K562 (cell line): ENCODE measurements at places on chromosomes 4 and X.

- no peak for DNase-seq
Measured at GRCh38 chrX:6149060-6149872, 79.4 kb downstream of the NLGN4X start.

DNA sequence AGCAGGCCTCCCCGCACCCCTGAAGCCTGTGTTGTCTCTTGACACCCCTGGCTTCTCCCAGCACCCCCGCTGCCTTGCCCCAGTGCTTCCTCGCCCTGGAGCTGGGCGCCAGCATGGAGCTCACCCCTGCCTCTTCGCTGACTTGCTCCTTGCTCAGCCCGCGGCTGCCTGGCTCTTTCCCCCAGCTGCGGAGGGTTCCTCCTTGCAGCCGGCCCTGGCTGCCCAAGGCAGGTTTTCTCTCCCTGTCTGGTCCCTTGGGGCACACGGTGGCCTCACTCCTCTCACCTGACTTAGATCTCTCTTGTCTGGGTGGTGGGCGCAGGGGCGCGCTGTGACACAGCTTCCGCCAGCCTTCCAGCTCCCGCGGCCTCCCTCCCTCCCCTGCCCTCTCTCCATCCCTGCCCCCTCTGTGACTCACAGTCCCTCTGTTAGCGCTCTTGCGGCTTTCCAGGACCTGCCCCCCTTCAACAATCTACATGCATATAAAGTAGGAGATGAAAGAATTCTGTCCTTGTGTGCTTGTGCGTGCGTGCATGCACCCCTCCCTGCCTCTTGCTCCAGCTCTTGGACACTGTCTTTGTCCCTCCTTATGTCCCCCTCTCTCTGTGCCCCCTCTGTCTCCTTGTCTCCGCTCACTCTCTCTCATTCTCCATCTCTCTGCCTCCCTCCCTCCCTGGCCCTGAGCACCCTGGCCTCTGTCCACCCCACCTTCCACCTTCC lies 2.2 kb downstream of the PLXNB3 start:
- peak; percentile 86 for DNase-seq

GRCh38 chr4:185911556-185912064 lies 99.6 kb upstream of the SORBS2 start:
- no peak for DNase-seq

DNA sequence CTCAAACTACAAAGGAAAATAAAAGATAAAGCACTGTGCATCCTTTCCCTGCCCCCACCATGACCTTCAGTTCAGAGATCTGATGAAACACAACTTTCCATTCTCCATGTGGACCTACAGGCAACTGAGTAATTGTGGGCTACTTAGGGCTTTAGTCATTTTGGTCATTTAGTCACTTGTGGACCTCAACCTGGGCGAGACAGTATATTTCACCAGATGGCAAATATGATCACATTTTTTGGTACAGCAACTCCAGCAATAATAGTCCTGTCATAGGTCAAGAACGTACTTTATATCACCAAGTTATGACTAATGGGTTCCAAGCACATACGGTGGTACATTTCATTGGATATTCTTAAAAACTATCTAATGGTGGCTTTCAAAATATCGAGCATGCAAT lies 141.2 kb downstream of the PDGFC start:
- no peak for DNase-seq

GRCh38 chr4:149791851-149792250 lies 23.8 kb downstream of the IQCM start:
- no peak for DNase-seq

DNA sequence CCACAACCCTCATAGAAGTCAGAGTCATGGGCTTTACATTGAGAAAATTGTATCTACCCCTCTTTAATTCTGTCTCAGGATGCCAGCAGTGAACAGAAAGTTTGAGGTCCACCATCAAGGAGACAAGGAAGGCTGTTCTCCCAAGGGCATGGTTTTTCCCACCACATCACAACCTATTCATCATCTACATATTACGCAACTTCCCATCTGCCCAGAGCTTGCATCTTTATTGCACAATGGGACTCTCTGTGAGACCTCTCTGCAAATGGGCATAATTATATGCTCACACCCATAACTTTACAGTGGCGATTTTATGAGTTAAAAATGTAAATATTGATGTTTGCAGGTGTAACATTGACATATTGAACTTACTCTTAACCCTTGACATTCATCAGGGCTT lies 38.9 kb downstream of the PAGE2 start:
- no peak for DNase-seq

DNA sequence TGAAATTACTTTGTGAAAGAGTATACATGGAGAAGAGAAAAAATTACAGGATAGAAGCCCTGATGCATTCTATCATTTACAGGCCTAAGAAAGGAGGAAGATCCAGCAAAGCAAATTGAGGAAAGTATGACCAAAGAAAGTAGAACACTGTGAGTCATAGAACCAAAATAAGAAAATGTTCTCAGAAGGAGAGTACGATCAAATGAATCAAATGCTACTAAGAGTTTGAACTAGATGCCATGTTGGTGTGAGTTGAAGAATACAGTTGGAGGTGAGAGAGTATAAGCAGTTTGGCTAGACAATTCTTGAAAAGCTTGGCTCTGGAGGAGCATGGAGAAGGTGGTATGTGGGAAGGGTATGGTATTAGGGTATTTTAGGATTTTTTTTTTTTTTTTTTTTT lies 161.8 kb downstream of the RPA4 start:
- no peak for DNase-seq

- DNase-seq: no peak
Measured at GRCh38 chrX:26192204-26192603, at the start of gene MAGEB6. Gene MAGEB6 (plus strand): TSS chrX:26192440. CDS start chrX:26193847, 1,407 bp downstream.

GRCh38 chr4:77481856-77482255 lies 123.8 kb upstream of the CXCL13 start:
- DNase-seq: no peak

GRCh38 chr4:167021545-167022155 lies 212.6 kb downstream of the SPOCK3 start:
- DNase-seq: peak; percentile 12

DNA sequence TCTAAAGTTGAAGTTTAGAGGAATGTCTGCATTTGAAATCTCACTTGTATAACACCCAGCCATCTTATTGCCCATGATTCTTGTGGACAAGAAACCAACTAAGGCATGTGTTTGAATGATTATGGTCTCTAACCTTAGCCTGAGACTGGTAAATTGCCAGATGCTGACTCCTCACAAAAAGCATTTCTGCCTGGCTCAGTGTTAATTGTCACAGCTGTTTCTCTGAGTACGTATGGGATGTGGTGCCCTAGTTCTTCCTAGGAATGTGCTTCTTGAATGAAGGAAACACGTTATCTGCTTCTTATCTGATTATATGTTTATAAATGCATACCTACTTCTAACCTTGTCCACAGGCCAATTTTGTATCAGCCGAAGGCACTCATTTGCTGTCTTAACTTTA lies 63.1 kb upstream of the NDP start:
- no peak for DNase-seq

- no peak for DNase-seq
Measured at GRCh38 chr4:128686032-128686465, 123.5 kb upstream of the JADE1 start.

- DNase-seq: peak; percentile 49
Measured at GRCh38 chrX:129823115-129823514, 20.6 kb downstream of the ZDHHC9 start.

- no peak for DNase-seq
Measured at GRCh38 chr4:76745240-76745639, 152.7 kb downstream of the SOWAHB start.

GRCh38 chrX:26026179-26026578 lies 112.0 kb upstream of the MAGEB18 start:
- DNase-seq: no peak

DNA sequence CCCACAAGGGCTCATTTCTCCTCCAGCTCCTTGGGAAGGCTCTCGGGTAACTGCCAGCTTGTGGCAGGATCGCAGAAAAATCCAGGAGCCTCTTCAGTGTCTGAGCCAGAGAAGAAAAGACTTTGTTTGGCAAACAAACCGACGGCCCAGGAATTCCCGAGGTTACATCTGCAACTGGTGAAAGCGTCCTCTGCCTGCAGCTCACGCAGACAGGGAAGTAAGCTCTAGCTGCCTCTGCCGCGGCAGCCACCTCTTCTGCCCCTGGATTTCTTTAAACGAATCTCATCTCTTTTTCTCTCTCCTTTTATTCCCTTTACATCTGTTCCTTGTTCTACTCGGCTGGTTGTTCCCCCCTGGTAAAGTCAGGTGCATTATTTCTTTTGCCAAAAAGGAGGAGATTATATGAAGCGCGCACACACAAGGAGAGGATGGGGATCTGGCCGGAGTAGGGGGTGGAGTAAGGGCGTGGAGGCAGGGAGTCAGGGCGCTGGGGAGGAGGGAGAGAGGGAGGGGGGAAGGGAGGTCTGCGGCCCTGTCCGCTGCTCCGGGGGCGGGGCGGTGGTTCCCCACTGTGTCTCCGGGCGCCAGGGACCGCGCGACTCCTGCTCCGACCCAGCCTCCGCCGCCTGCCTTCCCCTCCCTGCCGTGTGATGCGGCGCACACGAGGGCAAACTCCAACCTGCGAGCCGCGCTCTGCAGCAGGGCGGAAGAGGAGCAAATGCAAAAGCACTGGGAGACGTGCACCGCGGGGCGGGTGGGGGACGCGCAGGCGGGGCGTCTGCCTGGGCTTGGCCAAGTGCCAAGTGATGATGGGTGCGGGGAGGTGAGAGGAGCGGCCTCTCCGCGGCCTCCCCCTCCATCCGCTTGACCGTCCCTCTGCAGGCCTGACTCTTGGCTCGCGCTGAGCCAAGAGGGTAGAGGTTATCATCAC lies at the start of gene DCHS2:
DCHS2 (minus strand) TSS at position 459 of the 931 bp plus-strand sequence; CDS start at position 15, 444 bp downstream.
- peak; percentile 79 for DNase-seq

DNA sequence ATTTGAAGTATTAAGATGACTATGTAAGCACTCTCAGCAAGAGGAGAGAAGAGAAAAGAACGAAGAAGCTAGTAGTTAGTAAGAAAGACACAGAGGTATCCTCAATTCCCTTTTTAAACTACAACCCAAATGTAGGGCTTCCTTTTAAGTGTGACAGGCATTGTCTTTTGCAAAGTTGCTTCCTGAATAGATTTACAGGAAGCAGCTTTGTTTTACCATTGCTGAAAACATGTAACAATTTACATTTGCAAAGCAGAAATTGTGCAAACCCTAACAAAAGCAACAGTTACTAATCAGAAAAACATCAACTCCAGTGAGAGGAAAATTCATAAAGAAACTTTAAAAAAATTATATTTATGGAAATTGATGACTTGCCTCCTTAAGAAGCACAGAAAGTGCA lies 96.4 kb downstream of the FAM13A start:
- no peak for DNase-seq

DNA sequence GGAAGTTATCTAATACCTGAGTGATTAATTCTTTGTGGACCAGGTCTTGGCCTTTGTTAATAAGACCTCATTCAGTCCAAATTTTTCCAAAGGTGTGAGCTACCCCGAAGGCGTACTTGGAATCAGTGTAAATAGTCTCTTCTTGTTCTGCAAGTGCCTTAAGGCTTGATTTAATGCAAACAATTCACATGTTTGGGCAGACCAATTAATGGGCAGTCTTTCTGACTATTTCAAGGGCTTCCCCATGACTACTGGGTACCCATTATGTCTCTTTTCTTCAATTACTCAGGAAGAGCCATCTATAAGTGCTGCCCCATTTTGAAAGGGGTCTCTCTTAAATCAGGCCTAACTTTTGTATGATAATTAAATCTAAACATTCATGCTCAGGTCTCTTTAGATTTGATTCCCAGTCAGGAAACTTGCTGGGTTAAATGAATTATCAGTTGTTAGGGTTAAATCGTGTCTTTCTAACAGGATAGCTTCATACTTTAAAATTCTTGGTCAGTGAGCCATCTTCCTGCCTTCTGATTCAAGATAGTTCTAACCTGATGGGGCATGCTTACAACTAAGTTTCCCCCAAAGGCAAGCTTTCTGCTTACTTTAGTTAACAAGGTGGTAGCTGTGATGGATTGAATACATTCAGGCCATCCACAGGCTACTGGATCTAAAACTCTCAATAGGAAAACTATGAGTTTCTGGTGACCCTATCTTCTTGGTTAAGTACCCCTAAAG lies 179.6 kb downstream of the CCNG2 start:
- DNase-seq: no peak

GRCh38 chr4:3009422-3009821 lies 46.1 kb downstream of the GRK4 start:
- DNase-seq: no peak

GRCh38 chrX:133495464-133496391 lies 80.4 kb upstream of the GPC4 start:
- no peak for DNase-seq
